ENCODE measurements at places on chromosomes 5 and 9.
A peak's percentile ranks its signal among the peaks of the same experiment; 100 is the strongest.

GRCh38 chr5:172695232-172696054, 54.4 kb downstream of the NEURL1B start:
- no peak for DNase-seq

- DNase-seq, result no peak
These were observed 104.2 kb upstream of the HMHB1 start for GRCh38 chr5:143707806-143708205.

GRCh38 chr5:142197098-142197497, 88.5 kb downstream of the NDFIP1 start:
- DNase-seq, result no peak

- no peak for DNase-seq
These were observed 69.5 kb upstream of the ALDH1A1 start for GRCh38 chr9:73022353-73022752.

GRCh38 chr9:88006511-88007290, 32.4 kb upstream of the CDK20 start:
- no peak for DNase-seq

GRCh38 chr9:98921732-98922131, 22.0 kb upstream of the COL15A1 start:
- no peak for DNase-seq

GRCh38 chr9:38687992-38688391, 31.9 kb downstream of the FAM240B start:
- DNase-seq, result no peak

- no peak for DNase-seq
These were observed 51.1 kb downstream of the C9orf50 start for GRCh38 chr9:129569502-129570449.

DNA sequence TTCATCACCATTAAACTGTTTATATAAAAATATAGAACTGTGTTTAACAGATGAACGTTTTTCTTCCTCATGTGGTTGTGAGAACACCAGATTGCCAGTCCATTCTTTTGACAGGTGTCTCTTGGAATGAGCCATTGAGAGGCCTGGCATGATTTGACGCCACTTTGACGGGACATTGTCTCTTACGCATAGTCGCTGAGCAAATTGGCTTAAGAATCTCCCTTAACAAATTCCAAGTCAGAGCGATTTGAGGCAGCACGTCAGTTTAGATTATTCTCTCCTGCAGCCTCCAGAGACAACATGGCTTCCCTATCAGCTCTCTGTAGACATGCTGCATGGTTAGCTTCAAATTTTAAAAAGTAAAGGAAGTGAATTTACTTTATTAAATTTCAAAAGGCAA, 510.7 kb upstream of the ACO1 start:
- no peak for DNase-seq

GRCh38 chr9:1722404-1722803, 292.7 kb upstream of the SMARCA2 start:
- peak; percentile 2 for DNase-seq

DNA sequence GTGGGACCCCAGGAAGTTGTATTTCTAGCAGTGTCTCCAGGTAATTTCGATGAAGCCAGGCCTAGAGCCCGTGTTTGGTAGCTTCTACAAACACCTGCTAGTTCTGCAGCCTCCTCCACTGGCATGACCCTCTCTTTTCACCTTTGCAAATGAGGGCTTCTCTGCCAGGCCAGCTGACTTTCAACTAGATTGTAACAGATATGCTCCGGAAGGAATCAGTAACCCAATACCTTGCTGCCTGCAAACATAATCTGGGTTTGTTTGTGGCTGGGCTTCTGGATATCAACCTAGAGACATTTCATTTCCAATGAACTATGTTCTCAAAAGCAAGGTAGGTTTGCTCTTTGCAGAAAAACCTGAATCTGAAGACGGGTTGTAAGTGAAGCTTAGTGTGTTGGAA, 354.8 kb downstream of the DMRT2 start:
- DNase-seq, result no peak

DNA sequence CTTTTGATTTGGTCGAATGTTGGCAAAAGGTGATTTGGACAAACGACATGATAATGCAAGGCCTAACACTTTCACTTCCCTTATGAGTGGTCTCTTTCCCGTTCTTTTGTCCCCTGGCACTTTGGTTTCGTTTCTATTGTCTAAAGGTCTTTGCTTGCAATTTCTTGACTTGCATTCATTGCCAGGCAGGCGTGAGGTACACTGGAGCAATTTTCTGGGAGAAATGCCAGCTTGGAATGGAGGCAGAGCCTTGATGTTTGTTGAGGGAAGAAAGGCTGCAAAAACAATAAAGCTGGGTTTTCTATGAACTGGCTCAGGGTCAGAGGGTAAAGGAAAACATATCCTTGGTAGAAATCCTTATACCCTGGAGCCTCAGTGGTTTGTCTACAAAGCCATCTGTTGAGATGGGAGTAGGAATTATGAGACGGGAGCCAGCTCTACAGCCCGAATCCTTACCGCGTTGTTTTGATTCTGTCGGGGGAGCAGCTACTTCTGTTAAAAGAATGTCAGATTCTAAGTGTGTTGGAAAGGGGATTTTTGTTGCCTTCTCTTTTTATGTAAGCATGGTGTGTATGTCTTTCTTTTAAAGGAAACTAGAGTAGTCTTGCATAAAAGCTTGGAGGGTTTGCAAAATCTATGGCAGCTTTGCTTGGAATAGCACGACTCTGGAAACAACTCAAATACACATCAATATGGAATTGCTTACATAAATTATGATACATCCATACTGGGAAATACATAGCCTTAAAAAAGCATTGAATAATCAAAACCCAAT, 158.9 kb downstream of the RMI1 start:
- DNase-seq, result no peak

GRCh38 chr5:176420972-176421544, 4.7 kb upstream of the CLTB start:
- DNase-seq, result no peak

DNA sequence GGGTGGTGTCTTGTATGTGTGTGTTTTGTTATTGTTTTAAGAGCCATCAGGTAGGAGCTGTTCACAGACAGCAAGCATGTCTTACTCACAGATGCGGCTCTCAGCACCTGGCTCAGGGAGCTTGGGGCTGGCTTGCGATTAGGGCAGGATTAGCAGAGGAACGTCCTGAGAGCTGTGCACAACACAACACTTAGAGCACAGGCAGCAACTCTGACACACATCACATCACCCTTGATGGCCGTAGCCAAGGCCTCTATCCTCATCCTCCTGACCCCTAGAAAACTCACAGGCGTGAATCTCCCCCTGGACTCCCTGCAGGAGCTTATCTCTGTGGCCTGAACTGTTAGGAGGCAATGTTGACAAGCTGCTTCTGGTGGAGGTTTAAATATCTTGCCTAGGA, 7.1 kb upstream of the IL17B start:
- no peak for DNase-seq

GRCh38 chr5:95668216-95668615, 14.6 kb downstream of the SPATA9 start:
- DNase-seq, result no peak

DNA sequence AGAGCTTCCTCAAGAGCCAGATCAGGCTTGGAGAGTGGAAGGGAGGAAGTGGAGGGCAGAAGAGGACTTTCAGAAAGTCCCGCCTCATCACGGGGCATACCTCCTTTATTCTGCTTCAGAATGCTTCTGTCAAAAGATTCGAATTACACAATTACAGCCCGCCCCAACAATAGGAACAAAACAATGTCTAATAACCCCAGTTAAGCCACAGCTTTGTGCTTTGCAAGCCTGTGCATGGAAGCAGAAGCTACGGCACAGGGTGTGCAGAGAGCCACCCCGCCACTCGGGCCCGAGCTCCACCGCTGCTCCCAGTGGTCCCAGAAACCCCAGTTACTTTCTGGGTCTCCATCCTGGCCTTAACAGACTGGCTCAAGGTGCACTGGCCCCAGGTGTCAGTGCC, 23.5 kb downstream of the HNRNPH1 start:
- no peak for DNase-seq

GRCh38 chr5:12315461-12315860, 411.2 kb upstream of the CTNND2 start:
- DNase-seq, result no peak

DNA sequence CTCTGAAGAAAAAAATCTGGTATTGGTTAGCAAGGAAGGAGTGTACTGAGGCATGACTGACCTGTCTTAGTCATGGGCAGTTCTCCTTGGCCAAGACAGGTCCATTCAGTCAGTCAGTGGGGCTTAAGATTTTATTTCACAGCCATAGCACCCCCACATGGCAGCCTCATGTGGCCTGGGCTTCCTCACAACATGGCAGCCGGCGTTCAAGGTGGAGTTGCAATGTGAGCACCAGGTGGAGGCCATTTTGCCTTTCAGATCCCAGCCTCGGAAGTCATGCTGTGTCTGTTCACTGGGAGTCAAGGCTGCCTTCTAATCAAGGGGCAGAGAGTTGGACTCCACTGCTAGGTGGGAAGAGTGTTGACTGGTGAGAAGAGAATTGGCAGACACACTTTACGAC, 10.3 kb upstream of the CARD19 start:
- DNase-seq, result no peak

All from H54 (cell line).